GM20000 (cell line): ENCODE measurements at places on chromosomes 5 and 9.

DNA sequence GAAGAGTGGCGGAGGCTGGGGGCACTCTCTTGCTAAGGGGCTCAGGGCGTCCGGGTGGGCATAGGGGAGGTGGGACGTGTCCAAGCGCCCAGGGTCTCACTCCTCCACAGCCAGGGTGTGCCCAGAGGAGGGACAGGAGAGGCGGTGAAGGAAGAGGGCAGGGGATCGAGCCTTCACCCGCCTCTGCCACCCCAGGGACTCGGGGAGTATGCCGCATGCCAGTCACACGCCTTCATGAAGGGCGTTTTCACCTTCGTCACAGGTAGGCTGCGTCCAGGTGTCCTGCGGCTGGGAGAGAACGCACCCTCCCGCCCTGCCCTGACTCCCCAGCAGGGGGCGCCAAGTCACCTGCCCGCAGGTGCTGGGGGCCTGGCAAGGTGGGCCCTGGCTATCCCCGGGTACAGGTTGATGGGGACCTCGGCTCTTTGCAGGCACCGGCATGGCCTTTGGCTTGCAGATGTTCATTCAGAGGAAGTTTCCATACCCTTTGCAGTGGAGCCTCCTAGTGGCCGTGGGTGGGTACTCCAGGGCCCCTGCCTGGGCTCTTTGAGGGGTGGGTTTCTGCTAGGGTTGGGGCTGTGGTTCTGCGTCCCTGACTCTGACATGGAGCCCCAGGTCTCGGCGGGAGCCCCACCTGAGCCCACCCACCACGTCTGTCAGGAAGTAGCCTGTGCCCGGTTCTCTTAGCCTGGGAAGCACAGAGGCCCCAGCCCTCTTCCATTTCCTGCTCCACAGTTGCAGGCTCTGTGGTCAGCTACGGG is 552 bp downstream of the TMEM141 start:
- no peak for DNase-seq

DNA sequence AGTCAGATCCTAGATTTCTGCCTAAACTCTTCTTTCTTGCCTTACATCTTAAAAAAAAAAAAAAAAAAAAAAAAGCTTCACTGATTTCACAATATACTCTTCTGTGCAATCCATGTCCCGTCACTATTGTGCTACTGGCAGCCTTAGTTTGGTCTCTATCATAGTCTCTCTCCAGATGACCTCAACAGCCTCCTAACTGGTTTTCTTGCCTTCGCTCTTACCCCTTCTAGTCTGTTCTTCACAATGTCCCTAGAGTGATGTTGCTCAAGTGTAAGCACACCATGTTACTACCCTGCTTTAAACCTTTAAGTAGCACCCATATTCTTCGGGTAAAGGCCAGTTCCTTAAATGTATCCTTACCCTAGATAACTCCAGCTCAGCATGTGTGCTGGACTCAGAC is 25.8 kb downstream of the CD180 start:
- DNase-seq = no peak

GRCh38 chr5:132456296-132456986 is 34.1 kb downstream of the IRF1 start:
- no peak for DNase-seq

GRCh38 chr9:126432659-126433058 is 106.0 kb downstream of the MVB12B start:
- DNase-seq = no peak

DNA sequence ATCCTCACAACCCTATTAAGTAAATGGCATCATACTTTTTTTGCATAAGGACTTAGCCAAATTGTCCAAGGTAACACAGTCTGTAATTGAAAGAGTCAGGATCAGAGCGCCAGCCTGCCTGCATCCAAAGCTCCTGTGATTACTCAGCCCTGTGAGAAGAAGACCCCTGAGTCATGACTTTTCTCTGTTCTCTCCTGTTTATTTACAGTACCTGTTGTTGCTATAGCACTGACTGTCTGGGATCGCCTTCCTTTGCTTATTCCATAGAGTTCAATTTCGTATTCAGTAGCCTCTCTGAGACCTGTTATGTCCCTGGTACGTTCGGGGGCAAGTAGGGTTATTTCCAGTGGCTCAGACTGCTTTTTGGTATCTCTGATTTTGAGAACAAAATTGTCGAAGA is 71.8 kb downstream of the TNC start:
- DNase-seq = no peak

- peak; percentile 71 for DNase-seq
These were observed 73.6 kb upstream of the ALDH1B1 start for GRCh38 chr9:38318759-38319495.

- no peak for DNase-seq
These were observed 29.4 kb upstream of the HSD17B3 start for GRCh38 chr9:96331236-96331947.

- DNase-seq = no peak
These were observed 63.1 kb upstream of the FAM174A start for GRCh38 chr5:100472091-100472490.

DNA sequence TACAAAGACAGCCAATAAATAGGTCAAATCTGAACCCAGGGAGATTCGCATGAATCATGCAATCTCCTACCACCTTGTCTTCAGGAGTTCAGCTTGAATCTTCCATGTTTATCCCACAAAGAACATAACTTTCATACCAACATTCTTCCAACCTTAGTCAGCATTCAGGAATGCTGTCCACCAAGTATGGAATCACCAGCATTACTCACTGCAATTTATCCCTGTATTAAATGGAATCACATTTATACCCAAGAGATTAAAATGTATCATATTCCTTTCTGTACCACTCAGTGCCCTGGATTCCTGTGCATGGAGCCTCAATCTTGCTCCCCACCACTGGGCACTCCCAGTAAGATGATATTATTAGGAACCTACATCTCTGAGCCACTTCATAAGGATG is 162.6 kb downstream of the GLIS3 start:
- no peak for DNase-seq

GRCh38 chr5:33808699-33809098 is 83.1 kb downstream of the ADAMTS12 start:
- DNase-seq = no peak

- no peak for DNase-seq
These were observed 68.1 kb downstream of the UBE2R2 start for GRCh38 chr9:33884856-33885701.

GRCh38 chr5:166551384-166551783 is 1740.1 kb upstream of the WWC1 start:
- DNase-seq = no peak

DNA sequence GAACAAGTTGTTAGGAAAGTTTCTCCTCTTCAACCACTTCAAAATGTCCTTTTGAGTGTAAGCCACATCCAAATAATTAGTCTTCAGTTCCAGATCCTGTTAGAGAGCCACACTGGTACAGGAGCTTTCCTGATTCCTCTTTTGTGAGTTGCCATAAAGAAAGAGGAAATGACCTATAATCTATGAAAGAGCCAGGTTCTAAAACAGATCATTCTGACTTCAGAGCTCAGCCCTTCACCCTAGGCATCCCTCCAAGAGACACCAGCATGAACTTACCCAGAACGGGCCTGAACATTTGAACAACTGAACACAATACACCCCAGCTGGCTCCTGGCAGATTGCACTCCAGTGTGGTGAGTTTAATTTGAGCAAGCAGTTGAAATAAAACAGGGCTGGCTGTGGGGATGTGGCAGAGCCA is 25.7 kb downstream of the SLC1A1 start:
- DNase-seq = no peak

GRCh38 chr5:149141224-149141956 is at the start of gene ABLIM3:
Gene ABLIM3 (plus strand): TSS chr5:149141493. CDS start chr5:149142096, 603 bp downstream.
- DNase-seq = peak; percentile 85

DNA sequence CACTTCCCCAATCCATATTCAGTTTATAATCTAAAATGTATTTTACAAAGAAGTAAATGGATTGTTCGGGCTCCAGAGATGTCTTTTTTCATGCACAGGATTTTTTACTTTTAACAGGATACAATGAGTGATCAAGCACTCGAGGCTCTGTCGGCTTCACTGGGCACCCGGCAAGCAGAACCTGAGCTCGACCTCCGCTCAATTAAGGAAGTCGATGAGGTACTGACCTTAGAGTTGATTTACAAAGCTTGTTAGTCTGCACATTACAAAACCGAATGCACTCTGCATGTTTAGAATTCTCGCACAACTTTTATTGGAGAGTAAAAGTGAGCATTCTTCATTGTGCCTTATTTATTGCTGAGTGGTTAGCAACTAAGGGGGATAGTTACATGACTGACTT is 65.2 kb downstream of the ERAP1 start:
- DNase-seq = no peak

DNA sequence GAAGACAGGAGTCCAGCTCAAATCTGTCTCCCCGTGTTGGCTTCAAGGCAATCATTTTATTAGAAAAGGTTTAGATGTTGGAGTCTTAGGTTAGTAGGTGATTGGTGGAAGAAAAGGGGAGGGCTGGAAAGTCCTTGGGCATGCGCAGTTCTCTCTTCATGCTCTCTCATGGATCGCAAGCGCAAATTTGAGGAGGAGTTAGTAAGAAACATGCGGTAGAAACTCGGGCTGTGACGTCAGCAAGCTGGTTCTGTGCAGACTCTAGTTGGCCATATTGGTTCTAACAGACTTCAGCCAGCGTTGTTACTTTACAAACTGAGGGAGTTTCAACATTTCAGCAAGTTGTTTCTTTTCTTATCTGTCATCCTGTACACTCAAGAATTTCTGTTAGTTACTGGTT is 392.2 kb downstream of the CDK5RAP2 start:
- DNase-seq = no peak

DNA sequence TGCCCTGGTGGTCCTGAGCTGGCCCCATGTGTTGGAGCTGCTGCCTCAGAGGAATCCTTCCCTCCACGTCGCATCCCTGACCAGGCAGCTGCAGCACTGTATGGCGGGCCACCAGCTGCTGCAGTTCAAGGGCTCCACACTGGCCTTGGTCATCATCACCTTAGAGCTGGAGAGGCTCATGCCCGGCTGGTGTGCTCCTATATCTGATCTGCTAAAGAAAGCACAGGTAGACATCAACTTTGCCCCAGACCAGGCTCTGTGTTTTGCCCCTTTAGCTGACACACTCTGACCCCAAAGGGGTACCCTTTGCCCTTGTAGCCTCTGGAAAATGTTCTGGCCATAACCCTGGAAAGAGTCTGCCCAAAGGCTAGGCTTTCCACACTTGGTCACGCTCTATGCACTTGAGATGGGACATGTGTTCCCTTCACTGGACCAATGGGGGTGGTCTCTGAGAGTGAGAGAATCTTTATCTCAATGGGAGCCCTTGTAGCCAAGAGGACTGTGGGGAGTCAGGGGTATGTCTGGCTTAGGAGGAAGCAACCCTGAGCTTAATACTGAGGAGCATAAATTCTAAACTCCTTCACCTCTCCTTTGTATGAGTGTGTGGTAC is 4.8 kb downstream of the CCNI2 start:
- no peak for DNase-seq

GRCh38 chr5:172911976-172912375 is 47.2 kb upstream of the RPL26L1 start:
- no peak for DNase-seq

GRCh38 chr5:95609711-95610110 is 10.2 kb upstream of the GPR150 start:
- DNase-seq = no peak

- no peak for DNase-seq
These were observed 168.6 kb downstream of the MPDZ start for GRCh38 chr9:13110766-13111417.

- peak; percentile 29 for DNase-seq
These were observed 39.2 kb upstream of the ELOVL7 start for GRCh38 chr5:60883229-60883628.

DNA sequence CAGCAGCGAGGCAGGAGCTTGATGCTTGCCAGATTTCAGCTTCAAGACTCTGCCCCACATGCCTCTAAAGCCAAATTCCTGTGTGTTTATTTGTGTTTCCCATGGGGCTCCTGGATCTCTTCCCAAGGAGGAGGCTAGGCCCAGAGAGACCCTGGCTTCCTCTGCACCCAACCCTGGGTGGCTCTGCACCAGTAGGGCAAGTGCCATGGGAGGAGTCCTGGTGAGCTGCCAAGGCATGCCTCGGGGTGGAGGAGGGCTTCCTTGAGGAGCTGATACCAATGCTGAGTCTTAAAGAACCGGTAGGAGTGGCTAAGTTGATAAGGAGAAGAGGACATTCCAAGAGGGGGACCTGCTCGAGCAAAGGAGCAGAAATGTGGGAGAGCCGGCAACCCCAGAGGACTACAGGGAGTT is 6.8 kb upstream of the TIFAB start:
- no peak for DNase-seq

DNA sequence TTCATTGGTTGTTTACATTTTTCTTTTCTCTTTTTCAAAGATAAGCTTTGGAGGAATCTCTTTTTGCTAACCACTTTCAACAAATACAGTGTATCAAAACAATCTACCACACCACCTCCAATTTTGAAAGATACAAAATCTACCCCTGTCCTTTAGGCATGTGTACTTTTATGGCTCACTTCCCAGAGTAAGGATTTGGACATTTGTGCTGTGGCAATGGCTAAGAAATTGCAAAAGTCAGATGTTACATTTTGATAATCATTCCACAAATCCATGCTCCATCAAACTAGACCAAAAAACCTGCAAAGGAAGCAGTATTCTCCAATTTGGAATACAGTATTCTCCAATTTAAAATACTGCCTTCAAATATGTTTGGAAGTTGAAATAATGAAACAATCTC is 204.9 kb downstream of the MCTP1 start:
- no peak for DNase-seq

GRCh38 chr5:67879620-67880510 is 335.7 kb upstream of the PIK3R1 start:
- no peak for DNase-seq

GRCh38 chr9:3371842-3372241 is 154.0 kb downstream of the RFX3 start:
- no peak for DNase-seq

GRCh38 chr5:158456756-158457155 is 597.8 kb upstream of the CLINT1 start:
- DNase-seq = no peak

DNA sequence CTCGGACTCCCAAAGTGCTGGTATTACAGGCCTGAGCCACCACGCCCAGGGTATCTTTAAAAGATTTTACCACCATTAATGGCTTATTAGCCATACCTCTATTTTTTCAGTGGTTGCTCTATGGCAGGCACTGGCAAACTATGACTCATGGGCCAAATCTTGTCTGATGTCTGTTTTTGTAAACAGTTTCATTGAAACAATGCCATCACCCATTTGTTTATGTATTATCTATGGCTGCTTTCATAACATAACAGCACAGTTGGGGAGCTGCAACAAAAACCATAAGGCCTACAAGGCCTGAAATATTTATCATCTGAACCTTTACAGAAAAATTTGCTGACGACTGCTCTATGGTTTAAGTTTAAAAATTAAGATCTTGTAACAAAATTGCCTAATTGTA is 66.8 kb downstream of the SLC38A9 start:
- DNase-seq = no peak

- peak; percentile 23 for DNase-seq
These were observed 4.9 kb upstream of the OXCT1 start for GRCh38 chr5:41875121-41875520.

GRCh38 chr9:16134351-16134750 is 581.5 kb downstream of the CCDC171 start:
- no peak for DNase-seq

- DNase-seq = no peak
These were observed 16.5 kb downstream of the FBXL7 start for GRCh38 chr5:15516486-15516885.
